NCI-H1436 (cell line): ENCODE measurements at places on chromosomes 7 and 10.

- no peak for DNase-seq
Measured at GRCh38 chr10:132400547-132401151, 3.6 kb downstream of the PWWP2B start.

DNA sequence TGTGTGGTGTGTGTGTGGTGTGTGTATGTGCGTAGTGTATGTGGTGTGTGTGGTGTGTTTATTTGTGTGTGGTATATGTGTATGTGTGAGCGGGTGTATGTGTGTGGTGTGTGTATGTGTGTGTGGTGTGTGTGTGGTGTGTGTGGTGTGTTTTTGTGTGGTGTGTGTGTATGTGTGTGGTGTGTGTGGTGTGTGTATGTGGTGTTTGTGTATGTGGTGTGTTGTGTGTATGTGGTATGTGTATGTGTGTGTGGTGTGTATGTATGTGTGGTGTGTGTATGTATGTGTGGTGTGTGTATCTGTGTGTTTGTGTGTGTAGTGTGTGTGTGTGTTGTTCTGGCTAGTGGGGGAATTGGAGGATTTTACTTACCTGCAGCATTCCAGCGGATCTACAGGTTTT, 427.4 kb downstream of the PAXIP1 start:
- DNase-seq = no peak

DNA sequence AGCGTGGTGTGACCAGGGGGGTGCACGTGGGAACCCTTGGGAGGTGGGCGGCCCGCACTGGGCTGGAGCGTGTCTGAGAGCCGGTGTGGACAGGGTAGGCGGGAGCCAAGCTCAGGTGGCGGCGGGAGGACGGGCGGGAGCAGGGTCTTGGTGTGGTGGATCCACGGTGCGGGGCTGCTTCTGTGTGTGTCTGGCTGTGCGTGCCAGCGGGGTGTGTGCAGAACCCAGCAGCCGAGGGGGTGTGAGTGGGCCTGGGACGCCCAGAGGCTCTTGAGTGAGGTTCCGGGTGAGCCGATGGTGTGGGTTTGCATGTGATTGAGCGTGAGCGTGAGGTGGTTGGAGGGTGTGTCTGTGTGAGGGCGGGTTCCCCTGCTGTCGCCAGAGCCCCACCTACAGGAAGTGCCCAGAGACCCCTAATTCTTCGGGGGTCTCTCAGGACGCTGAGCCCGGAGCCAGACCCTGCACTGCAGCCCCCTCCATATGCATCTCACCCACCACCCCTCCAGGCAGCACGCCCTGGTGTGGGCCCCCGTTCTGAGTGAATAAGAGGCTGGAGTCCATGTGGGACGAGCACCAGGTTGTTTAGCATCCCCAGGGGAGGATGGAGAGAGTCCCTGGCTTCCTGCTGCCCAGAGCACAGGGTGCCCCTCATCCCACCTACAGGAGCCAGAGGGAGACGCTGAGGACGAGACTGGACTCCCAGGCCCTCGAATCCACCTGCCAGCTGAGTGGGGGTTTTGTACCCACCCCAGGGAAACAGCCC, 78.2 kb downstream of the ELFN1 start:
- DNase-seq = no peak

DNA sequence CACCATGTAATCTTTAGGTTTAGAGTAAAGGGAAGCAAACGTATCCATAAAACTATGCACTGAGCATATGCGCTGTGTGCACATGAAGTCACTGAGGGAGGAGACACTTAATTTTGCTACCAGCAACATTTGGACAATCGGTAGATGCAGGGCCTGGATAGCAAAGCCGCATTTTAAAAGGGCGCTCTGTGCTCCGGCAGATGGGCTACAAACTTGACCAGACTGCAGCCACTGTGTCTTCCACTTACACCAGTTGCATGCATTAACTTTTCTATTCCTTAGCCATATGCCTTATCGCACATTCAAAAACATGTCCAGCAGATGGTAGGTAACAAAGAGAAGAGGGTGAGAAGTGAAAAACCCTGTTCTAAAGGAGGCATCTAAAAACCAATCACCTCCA, 18.3 kb downstream of the FAM171A1 start:
- DNase-seq = no peak

DNA sequence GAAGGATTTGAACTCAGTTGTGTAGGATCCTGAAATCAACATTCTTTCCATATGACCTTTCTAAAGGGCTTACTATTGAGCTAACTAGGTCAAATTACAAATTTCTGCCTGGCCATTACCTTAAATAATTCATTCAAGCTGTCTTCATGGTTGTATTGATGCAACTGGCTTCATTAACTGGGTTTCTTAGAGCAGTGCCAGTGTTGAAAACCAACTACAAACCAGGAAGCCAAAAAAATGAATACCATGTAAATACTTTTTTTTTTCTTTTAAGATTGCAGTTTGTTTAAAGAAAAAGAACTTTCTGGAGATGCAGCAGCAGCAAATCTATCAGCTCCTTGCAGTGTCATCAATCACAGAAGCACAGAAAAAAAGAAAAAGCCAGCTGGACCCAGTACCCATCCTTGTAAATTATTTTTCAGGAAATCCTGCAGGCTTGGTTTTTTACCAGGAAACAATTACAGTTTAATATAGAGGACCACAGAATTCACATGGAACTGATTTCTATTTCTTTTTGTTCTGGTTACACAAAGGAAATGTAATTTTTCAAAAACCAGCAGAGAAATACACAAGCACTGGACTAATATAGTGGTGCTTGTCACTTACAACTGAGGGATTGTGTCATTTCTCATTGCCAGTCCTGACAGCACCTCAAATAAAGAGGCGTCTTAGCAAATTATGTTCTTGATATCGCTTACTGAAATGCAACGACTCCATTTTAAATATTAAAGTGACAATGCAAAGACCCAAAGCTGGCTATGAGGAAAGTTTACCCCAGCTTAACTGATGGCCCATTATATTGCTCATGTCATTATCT, 131.9 kb downstream of the TMEM26 start:
- no peak for DNase-seq

GRCh38 chr7:80783186-80783677, 135.6 kb downstream of the SEMA3C start:
- no peak for DNase-seq

DNA sequence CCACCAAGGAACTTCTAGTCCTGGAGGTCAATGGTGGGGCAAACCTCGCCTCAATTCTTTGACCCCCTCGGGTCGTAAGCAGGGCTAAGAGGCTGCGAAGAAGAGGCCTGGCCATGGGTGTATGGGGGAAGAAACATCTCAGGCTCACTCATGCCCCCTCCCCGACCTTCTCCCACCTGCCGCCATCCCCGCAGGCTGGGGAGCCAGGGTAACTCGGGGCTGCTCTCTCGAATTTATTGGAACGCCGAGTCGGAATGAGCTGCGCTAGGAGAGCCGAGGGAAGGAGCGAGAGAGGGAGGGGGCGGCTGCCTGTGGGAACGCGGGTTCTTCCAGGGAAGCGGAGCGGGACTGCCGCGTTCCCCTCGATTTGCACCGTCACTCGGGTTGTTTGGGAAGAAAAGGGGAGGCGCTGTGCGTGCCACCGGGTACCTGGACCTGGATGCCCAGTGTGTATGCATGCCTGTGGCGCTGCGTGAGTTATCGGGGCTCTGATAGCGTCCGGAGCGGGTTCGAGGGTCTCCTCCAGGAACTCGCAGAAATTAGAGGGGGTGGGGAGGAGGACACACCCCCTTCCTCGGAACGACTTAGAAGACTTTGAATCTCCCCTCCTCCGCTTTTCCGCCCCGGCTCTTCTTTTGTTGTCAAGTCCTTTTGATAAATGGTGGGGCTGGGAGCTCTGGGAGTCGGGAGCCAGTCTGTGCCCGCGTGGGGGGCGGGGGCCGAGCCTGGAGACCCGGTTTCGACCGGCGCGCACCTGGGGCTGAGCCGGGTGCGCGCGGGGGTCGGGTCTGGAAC, 1.8 kb upstream of the ZNF503 start:
- DNase-seq = peak; percentile 48

DNA sequence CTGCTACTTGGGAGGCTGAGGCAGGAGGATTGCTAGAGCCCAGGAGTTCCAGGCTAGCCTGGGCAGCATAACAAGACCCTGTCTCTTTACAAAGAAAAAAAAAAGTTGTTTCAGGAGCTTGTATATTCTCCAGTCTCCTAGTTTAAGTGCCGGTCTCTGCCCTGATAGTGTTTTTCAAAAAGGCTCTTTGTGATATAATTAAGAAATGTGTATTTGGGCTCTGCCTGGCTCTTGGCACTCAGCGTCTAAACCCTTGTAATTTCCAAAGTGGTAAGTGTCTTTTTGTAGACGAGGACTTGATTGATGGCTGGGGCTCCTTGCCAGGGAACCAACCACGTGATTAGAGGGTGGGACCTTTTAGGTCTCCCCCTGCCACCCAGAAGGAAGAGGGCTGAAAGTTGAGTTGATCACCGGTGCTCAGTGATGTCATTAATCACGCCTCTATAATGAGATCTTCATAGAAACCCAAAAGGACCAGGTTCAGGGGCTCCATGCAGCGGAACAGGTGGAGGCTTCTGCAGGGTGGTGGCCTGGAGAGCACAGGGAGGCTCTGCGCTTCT, 4.4 kb downstream of the EIF3B start:
- peak; percentile 51 for DNase-seq

DNA sequence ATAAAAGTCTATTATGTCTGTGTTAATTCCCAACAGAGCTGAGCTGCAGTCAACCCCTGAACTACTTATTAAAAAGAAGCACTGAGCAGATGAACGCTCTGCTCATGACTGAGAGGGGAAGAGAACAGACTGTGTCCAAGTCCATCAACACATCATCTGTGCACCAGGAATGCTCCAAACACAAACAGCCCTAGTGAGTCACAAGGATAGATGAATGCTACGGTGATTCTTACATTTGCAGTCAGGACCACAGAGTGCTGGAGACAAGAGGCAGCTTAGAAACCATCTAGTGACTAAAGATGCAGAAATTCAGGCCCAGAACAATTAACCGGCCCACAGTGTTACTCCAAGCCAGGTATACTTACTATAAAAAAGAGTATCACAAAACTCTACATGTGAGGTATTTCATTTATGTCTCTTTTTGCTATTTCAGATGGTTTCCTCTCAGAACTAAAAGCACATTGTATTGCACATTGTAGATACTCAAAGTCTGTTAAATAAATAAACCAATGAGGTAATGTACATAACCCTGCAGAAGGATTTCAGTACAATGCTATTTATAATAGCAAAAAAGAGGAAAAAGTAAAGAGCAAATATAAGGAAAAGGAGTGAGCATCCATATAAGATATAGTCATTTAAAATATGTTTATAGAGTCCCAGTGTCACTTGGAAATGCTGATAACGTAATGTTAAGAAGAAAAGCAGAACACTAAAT, 159.2 kb downstream of the KCNMA1 start:
- DNase-seq = no peak

- DNase-seq = no peak
Measured at GRCh38 chr10:88064608-88065382, 201.4 kb downstream of the PTEN start.

DNA sequence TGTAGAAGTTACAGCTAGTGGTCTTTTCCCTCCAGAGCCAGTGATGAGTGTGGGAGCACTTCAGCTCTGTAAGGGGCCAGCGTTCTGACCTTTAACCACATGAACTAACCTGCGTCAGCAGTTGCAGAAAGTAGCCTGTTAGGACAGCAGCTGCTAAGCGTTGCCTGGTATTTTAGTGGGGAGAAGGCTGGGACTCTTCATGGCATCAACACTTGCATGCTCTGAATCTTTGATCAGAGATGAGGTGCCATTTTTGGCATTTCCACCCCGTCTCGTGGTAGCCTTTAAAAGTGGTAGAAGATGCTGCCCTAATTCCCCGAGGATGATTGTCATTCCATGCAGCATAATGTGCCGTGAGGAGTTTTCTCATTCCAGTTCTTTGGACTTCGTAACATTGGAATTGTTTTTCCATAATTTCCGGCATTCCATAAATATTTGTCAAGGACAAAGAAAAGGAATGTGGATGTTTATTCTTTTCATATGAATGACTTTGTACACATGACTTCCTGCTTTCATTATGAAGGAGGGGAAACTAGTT, 92.2 kb downstream of the AVL9 start:
- no peak for DNase-seq

DNA sequence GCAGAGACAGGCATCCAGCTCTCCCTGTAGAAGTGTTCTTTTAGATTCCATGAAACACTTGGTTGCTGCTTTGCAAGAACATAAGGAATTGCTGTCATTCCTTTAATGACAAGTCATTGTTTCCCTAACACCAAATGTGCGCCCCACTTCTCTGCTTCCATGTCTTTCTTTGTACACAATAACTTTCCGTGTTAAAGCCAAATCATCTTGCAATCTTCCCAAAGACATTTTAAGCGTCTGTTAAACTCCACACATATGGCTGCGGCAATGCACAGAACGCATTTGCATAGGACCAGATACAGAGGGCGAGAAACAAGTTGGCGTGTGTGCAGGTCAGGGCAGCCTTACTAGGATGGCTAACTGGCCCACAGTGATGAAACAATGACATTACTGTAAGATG, 399.3 kb upstream of the PRKCQ start:
- no peak for DNase-seq

DNA sequence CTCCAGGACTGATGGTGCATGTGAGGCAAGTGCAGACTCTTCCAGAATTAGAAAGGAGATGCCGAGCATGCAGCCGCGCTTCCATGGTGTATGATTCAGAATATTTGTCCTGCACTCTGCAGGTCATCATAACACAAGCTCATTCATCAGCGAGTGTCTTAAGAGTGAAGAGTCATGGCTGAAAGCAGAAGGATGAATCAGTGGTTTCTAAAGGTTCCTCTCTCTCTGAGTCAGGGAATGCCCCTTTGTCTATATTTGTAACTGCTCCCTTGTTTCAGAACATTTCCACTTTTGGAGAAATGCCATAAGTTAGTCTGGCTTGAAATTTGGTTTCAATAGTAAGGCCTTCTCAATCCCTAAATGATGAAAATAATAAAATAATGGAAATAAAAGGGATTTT, 52.3 kb downstream of the HECW1 start:
- no peak for DNase-seq

DNA sequence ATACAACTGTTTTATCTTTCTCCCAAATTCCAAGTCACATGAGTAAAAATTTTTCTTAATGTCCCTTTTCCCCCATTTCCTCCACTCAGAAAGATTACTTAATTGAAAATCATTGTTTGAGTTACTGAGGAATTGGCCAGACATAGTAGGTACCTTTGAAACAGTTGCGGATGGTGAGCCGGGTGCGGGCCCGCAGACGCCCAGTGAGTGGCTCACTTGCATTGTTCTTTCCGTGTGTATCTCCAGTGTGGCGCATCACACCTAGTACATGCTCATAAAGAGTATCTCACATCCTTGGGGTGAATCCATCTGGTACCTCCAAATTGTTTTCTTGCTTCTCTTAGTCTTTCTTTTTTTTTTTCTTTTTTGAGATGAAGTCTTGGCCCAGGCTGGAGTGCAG, 14.3 kb downstream of the TRRAP start:
- DNase-seq = no peak

GRCh38 chr7:142375710-142376313, 118.0 kb upstream of the PRSS58 start:
- no peak for DNase-seq

DNA sequence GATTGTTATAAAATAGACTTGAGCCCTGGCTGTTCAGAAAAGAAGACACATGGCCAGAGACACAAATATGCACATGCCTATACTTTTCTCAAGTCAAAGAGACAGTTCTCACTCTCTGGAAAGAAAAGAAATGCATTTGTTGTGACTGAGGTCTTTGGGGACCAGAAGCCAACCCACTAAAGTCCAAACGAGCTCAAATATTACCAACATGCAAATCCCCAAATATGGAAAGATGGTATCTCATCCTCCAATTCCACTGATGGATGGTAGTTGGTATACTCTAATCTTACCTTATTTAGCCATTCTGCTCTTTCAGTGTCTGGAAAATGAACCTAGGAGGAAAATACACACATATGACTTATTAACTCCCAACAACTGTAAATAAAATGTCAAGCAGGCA, 30.6 kb downstream of the ESYT2 start:
- DNase-seq = no peak

GRCh38 chr7:1588978-1589377, 19.1 kb upstream of the PSMG3 start:
- no peak for DNase-seq
